Stimulated activated naive CD8-positive, alpha-beta T cell treated with anti-CD3 and anti-CD28 coated beads, Interleukin-15, Interleukin-2, amounts not matched to agents 100 U/mL and 50 U/mL, for 24 hours (primary cell): ENCODE measurements at places on chromosomes 5 and 9.

GRCh38 chr9:135219676-135220600 is 132.5 kb downstream of the OLFM1 start:
- DNase-seq: no peak

DNA sequence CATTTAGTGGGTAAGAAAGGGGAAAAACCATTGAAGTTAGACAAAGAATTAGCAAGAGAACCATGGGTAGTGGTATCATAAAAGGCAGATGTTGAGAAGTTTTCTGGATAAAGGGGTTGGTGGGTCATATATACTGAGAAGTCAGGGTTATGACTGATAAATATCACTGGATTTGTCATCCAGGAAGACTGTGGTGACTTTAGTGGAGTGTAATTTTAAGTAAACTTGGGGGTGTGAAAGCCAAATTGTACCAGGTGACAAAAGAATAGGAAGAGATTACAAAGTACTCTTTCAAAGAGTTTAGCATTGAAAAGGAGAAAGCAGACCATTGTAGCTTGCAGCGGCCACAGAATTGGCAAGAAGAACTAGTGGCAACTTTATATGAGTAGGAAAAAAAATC is 315.2 kb upstream of the DMAC1 start:
- DNase-seq: no peak

DNA sequence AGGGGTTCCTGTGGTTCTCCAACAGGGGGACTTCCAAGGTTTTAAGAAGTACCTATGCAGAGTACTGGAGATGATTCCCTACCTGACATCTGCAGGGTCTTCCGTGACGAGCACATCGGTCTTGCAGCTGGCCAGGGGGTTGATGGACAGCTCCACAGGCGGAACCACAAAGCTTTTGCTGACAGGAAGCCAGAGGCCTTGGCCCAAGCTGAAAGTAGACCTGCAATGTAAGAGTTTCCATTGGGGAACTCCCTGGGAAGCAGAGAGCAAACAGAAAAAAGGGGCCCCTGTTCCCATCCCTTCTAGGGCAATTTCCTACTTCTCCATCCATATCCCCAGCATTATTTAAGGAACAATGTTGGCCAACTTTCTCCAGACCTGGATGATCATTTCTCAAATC is 288.0 kb downstream of the TRIM32 start:
- no peak for DNase-seq

GRCh38 chr5:17203329-17204132 is 13.9 kb upstream of the BASP1 start:
- no peak for DNase-seq

GRCh38 chr9:88017096-88017495 is 42.8 kb upstream of the CDK20 start:
- no peak for DNase-seq

GRCh38 chr9:98450496-98450895 is 195.0 kb upstream of the TBC1D2 start:
- DNase-seq: no peak

GRCh38 chr5:107610798-107611197 is 59.9 kb downstream of the EFNA5 start:
- no peak for DNase-seq

GRCh38 chr9:134136118-134136995 is 475 bp downstream of the WDR5 start:
- DNase-seq: peak; percentile 24

DNA sequence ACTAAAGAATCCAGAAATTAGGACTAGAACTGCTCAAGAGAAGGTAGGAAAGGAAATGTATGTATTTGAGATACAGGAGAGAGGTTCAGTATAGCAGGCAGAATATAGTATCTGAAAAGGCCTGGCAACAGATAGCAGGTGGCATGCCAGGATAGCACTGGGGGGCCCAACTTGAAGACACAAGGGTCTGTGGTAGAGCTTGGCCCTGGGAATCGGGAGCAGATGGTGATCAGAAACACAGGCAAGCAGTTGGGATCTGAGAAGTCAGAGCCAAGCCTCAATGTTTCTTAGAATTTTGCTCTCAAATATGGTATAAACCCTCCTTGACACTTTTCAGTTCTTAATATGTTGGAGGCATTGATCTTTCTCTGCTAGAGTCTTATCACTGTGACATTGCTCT is 499.8 kb upstream of the CD180 start:
- DNase-seq: no peak

- no peak for DNase-seq
These were observed 215.8 kb downstream of the CEMIP2 start for GRCh38 chr9:71552480-71552879.

DNA sequence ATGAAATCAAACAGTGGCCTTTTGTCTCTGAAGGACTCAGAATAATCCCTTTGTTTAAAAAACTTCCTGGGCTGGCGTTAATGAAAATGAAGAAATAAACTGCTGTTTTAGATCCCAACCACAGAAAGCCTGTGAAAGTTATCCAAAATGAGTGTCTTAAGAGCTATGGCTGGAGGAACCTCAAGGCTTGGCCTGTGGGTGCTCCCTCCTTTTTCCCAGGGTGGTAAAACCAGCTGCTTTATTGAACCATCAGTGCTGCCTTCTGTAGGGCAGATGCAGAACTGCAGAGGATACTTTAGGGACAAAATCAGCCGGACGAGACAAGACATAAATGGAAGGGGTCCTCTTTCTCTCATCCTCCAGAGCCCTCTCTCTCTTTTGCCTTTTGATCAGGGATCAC is 100.9 kb downstream of the SMARCA2 start:
- peak; percentile 13 for DNase-seq

GRCh38 chr5:60487476-60487875 is 212.5 kb downstream of the DEPDC1B start:
- no peak for DNase-seq

DNA sequence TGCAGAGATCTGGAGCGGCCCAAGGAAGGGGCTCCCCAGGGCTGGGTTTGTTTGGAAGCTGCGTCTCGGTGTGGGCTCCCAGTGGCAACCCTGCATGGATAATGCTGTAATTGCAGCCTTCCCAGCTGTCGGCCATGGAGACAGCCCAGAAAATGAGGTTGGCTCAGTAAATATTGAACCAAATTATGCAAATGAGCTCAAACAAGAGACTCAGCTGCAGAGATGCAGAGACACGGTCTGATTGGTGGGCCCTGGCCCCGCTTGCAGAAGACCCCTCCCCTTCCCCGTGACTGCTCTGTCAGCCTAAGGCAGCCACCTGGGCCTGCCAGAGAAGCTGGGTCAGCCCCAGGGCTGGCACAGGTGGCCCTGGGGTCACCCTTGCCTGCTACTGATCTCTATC is 75.9 kb downstream of the RAD23B start:
- no peak for DNase-seq

- DNase-seq: no peak
These were observed 588 bp upstream of the PLPP1 start for GRCh38 chr5:55535199-55535905.

DNA sequence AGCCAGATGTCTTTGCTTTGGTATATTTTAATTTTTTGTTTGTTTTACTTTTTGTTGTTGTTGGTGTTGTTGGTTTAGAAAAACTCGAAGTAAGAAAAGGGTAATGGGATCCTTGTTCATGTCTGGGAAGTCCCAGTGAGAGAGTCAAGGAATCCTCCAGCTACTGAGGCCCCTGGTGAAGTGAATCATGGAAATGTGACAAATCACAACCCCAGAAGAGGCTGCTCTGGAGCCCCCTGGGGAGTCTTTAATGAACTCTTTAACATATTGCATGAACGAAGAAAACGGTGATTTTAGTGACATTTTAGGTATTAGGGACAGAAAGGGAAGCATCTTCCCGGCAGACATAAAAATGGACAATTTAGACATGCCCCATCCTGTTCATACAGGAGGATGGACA is 41.3 kb downstream of the TMEM174 start:
- no peak for DNase-seq

- DNase-seq: no peak
These were observed 14.0 kb upstream of the CFAP95 start for GRCh38 chr9:69806627-69807026.

- DNase-seq: no peak
These were observed 149.5 kb downstream of the BAAT start for GRCh38 chr9:101235105-101235866.

DNA sequence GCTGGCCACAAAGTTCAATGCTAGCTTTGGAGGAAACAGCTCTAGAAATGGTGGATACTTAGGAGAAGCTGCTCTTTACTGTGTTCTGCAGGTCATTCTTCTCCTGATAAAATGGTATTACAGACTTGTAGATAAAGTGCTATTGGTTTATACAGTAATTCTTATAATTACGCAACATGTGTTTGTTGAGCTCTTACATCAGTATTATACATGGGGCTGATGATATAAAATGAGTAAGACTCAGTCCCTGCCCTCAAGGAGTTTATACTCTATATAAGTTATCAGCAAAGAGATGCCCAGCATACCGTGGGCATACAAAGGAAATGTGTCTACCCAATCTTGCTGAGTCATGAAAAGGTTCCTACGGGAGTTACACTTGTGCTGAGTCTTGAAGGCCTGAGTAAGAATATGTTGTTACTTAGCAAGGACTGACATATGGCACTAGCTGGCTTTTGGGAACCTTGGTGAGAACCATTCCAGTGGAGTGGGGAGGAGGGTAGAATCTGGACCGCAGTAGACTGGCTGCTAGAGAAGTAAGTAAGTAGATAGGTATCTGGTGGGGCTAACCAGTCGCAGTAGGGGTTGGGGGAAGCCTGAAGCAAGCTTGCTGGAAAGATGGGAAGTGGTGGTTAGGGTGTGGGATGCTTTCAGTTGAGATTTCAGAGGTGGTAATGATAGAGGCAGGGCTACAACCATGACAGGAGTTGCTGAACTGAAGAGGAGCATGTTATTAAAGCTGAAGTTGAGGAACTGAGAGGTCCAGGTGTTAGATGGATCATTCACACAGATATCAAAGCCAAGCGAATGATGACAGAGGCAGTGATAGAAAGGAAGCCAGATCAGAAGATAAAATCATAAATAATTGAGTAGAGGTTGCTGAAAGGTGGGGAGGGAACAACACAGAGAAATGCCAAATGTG is 11.1 kb upstream of the TTC23L start:
- DNase-seq: no peak

DNA sequence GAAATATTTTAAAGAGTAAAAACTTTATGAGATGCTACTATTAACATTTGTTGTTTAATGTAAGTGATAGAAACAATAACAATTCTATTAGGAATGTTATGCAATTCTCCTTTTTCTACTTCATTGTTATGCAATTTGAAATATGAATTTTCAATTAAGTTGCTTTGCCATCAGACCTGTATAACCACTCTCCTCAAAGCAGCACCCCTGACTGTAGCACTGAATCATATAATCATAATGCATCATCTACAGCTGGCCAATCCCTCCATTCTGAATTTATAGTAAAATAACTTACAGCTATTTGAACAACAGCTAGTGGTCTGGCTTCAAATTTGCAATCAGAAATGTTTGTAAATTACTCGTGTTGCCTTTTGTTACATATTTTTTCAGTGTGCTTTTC is 29.2 kb downstream of the FBXO4 start:
- DNase-seq: no peak

GRCh38 chr9:108083160-108083750 is 593.7 kb upstream of the KLF4 start:
- no peak for DNase-seq

GRCh38 chr5:37966871-37967270 is 127.0 kb upstream of the GDNF start:
- DNase-seq: no peak

- DNase-seq: no peak
These were observed 105.8 kb upstream of the SMARCA2 start for GRCh38 chr9:1909322-1909721.

- DNase-seq: no peak
These were observed 1621.2 kb downstream of the MAT2B start for GRCh38 chr5:165126598-165126997.

- no peak for DNase-seq
These were observed 40.8 kb downstream of the FAM78A start for GRCh38 chr9:131235480-131235851.

DNA sequence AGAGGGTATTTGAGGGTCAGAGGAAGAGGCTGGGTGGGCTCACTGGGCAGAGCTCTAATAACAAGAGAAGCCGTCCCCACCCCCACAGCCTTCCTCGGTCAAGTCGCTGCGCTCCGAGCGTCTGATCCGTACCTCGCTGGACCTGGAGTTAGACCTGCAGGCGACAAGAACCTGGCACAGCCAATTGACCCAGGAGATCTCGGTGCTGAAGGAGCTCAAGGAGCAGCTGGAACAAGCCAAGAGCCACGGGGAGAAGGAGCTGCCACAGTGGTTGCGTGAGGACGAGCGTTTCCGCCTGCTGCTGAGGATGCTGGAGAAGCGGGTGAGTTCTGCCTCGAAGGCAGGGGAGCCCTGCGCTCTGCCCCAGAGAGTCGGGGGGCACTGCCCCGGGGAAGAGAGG is 21.6 kb upstream of the RARS1 start:
- no peak for DNase-seq

DNA sequence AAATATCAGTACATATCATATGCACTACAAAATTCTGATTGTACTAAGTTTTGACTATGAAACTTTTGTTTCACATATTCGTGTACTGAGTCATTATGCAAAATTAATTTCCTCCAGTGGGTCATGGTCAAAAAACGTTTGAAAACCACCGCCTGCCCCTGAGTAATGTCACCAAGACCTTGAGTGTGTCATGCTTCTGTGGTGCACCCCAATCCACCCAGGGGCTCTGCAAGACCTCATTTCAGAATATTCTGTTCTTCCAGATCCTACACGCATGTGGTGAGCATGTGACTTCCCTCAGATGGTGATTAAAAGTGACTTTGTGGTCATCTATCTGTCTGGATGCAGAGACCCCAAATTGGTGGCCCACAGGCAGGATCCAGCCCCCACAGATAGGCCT is 31.0 kb downstream of the ABLIM3 start:
- peak; percentile 32 for DNase-seq

DNA sequence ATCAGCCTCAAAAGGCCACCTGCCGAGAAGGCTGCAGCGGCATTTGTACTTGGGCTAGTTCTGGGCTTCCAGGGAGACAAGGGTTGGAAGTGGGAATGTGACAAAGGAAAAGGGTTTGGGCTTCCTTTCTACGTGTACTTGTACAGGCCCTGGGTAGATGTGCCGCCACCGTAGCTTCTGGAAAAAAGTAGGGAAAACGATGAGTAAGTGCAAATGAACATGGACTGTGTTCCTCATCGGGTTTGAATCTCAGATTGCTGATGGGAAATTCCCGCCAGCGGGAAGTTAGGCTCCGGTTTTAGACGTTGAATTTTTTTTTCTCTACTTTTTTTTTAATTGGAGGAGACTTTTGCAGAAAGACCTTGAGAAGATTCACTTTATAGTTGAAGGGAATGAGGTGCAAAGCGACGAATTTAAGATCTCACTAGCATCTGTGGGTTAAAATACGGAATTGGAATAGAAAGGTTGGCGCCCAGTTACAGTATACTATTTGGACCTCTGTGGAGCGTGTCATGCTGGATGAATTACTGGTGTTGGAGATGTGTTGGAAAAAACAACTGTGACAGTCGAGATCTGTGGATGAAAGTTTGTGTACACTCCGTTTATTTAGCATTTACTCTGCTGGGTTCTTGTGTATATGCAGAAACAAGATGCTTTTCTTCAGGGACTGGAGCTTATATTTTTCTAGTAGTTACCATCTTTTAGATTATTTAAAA is 1.2 kb downstream of the G3BP1 start:
- no peak for DNase-seq

DNA sequence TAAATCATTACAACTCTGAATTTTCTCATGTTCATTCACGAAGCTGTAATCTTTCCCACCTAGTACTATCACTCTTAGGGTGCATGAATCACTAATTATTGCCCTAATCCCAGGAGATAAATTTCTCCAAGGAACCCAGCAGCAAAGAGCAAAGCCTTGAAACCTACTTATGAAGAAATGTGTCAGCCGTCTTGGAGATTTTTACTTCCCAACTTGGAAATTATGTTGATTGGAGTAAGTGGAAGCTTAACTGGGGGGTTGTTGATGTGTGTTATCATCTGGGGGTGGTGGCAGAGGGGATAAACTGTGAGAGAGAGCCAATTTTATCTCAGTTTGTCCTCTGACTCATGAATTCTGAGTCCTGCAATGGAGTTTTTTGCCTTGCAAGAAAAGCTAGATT is 440.5 kb upstream of the WWC1 start:
- DNase-seq: no peak
